ENCODE measurements at places on chromosomes 16 and 17.

DNA sequence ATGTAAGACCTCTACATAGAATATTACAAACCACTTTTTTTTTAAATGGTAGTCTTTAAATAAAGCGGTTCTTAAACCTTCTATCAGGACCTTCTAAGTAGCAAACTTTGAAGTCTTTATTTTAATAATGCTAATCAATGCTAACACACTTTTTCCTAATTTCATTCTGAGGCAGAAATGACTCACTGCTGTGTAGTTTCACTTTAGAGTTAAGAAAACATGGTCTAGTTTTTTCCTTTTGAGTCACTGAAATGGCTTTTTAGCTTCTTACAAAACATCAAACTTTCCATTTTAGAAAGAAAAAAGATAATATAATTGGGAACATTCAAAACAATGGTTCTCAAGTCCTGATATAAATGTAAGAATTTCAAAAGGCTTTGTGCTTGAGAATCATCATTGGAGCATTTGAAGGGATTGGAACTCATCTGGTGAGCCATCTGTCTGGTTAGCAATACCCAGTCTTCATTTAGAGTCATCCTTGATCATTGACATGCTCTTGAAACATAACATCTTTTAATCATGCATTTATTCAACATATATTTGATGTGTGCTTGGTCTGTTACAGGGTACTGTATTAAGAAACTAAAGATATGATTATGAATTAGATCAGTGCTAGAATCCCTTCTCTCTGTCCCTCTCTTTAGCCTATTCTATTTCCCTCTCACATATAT, 258.3 kb upstream of the MON1B start:
- no peak for DNase-seq

DNA sequence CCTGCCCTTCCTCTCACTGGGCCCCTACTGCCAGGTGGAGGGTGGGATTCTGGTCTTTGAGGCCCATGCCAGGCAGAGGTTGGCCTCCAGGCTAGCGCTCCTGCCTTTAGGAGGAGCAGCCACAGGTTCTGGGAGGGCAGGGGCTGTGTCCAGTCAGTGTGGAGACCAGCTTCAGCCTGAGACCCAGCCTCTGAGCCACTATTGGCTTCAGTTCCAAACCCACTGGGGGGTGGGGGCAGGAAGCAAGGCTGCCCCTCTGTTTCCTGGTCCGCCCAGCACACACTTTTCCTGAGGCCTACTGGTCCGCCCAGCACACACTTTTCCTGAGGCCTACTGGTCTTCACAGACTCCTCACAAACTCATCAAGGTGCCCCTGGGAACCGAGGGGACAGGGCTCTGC, 16.4 kb downstream of the SLC5A10 start:
- DNase-seq: no peak

DNA sequence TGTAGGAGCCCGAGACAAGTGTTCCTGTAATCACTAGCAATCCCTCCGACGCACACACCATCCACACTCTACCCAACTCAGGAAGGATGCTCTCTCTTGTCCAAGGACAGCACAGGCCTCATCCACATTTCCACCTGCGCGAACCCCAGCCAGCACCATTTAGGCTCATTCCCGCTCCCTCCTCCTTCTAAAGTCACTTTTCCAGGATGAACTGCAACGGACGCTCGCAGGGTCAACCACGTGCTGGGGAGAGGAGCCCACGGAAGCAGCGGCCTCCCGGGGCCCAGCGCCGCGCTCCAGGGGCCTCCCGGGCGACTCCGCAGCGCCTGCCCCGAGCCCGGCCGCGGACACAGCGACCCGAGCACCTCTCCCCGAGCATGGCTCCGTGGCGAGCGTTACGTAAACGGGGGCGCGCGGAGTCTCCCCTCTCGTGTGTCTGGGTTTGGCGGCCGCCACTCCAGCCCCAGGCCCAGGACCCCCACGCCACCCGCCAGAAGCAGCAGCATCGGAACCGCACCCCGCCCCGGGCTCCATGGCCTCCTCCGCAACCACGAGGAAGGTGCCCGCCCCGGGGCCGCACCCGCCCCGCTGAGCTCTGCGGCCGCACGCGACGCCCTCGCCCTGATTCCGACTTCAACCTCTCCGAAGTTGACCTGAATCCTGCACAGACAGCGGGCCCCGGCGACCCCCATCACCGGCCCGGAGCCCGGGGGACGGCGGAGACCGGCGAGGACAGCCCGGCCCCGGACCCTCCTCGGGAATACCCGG, 668 bp downstream of the USP36 start:
- DNase-seq: peak; percentile 2

- DNase-seq: no peak
Measured at GRCh38 chr17:36740157-36740556, 138.8 kb downstream of the MRM1 start.

DNA sequence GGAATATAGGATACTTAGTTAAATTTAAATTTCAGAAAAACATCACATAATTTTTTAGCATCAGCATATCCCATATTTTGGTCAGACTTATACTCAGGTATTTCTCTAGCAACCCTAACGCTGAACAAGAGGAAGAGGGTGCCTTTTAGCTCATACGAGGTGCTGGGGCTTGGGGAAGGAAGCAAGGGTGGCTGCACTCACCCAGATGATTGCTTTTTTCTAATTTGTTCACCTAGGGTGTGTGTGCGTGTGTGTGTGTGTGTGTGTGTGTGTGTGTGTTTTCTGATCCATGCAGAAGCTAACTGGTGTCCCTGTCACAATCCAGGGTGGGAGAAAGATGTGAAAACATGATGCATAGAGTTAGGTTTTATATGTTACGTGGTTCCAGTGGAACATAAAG, 81.2 kb downstream of the WNT3 start:
- no peak for DNase-seq

DNA sequence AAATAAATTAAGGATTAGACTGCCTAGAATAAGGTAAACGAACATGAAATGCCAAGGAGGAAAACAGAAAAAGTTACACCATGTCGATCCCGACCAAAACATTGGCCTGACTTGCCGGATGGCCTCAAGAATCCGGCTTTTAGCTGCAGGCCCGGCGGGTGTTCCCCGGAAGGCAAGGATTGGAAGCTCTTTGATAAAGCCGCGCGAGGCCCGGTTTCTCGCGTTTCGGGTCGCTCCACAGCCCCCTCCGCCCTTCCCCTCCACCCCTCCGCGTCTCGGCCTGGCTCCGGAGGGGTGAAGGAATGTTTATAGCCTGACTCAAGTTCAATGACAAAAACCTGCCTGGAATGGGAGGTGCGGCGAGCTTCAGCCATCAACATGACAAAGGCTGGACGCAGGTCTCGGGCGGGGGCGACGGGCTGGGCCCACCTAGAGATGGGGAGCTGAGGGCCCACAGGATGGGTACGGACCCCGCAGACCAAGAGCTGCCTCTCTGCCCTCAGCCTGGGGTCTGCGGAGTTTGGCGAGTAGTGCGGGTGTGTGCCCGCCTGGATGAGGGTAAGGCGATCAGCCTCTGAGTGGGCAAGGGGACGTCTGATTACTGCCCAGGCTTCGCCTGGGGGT, 2.6 kb downstream of the PRAC1 start:
- no peak for DNase-seq

GRCh38 chr16:7304958-7305357, 27.7 kb upstream of the RBFOX1 start:
- DNase-seq: no peak

GRCh38 chr16:22787466-22788192, 26.3 kb upstream of the HS3ST2 start:
- DNase-seq: peak; percentile 66

GRCh38 chr17:17575360-17576251, 15.9 kb downstream of the PEMT start:
- no peak for DNase-seq

GRCh38 chr16:11099672-11100205, 155.4 kb downstream of the CLEC16A start:
- no peak for DNase-seq

DNA sequence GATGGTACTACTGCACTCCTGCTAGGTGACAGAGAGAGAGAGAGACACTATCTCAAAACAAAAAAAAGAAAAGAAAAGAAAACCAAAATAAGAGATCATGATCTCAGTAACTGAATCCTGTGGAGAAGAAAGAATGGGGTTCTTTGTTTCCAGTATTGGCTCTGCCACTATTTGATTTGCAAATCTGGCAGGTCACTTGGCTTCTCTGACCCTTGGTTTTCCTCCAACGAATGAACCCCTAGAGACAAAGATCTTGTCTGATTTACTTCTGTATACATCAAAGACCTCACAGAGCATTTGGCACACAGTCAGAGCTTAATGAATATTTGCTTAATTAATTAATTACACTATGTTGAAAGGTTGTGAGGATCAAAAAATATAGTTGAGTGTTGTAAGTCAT, 47.9 kb upstream of the NLK start:
- no peak for DNase-seq

- DNase-seq: no peak
Measured at GRCh38 chr16:84366208-84366607, 2.1 kb upstream of the ATP2C2 start.

DNA sequence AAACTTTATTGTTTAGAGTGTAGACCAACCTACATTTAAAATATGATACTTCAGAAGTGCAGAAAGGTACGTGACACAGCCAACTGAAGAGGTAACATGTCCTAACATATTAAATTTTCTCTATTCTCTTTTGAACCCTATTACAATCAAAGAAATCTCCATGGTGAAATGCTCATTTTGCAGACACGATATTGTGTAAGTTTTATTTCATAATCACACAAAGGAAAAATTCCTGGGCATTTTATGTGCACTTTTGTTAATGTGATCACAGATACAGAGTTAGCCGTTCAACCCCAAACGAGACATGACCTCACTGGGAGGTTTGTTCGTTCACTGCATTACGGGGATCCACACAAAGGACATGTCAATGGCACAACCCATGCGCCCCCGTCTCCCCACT, 21.8 kb downstream of the KCNJ16 start:
- no peak for DNase-seq

- no peak for DNase-seq
Measured at GRCh38 chr17:1232786-1233185, 37.5 kb upstream of the BHLHA9 start.

- DNase-seq: no peak
Measured at GRCh38 chr16:13289515-13289914, 388.1 kb downstream of the SHISA9 start.

DNA sequence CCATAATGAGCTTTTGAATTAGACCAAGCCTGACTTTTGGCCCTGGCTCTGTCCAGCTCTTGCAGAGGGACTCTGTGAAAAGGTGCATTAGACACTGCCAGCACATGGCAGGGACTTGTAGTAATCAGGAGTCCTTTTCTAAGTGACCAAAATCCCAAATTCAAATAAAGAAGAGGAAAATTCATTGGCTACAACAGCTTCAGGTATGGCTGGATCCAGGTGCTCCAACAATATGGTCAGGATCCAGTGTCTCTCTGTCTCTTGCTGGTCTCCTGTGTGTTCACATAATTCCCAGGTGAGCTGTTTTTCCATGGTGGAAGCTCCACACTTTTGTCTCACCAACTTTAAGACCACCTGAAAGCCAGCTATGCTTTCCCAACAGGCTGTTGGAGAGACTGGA, 358.8 kb upstream of the TNRC6C start:
- no peak for DNase-seq

GRCh38 chr17:76755285-76755684, 17.4 kb downstream of the MFSD11 start:
- no peak for DNase-seq

DNA sequence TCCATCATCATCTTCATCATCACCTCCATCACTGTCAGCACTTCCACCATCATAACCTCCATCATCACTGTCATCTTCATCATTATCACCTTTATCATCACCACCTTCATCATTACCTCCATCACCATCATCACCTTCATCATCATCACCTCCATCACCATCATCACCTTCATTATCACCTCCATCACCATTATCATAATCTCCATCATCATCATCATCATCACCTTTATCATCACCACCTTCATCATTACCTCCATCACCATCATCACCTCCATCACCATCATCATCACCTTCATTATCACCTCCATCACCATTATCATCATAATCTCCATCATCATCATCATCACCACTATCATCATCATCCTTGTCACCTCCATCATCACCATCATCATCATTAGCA, 309.7 kb downstream of the HAPSTR1 start:
- no peak for DNase-seq

- DNase-seq: no peak
Measured at GRCh38 chr17:38885728-38886642, 16.1 kb downstream of the LASP1 start.

DNA sequence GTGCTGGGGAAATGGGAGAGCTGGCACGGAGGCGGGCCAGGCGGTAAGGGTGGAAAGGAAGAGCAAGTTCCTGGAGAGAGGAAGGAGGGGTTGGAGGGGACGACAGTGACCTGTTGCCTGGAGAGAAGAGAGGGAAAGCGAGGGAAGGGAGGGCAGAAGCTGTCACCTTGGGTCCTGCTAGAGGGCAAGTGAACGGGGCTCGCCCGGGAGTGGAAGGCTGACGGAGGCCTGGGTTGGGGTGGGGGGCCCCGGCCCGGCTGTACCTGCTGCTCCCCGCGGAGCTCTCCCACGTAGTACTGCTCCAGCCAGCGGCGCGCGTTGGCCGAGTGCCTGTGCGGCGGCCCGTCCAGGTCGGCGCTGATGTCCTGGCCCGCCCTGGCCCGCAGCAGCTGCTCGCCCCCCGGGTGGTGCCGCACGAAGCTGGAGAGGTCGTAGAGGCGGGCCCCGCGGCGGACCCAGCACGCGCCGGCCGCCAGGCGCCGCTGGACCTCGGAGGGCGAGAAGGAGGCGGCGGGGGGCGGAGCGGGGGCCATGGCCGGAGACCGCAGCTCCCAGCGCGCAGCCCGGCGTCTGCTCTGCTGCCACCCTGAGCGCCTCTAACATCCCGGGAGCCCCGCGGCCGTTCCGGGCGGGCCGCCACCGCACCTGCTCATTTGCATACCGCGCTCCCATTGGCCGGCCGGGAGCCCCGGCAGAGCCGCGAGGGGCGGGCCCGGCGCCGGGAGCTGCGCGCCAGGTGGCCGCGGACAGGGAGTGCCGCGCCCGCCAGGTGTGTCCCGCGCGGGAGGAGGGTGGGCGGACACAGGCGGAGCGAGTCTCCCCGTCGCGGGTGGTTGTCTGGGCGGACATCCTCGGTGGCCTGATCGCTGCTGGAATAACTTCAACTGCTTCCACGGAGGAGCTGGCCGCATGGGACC, at the start of gene FA2H:
TSS of gene FA2H (minus strand) at position 598 of the 917 bp plus-strand sequence. CDS start at position 533, 65 bp downstream.
- no peak for DNase-seq

- DNase-seq: peak; percentile 73
Measured at GRCh38 chr16:85381738-85382592, 231.2 kb upstream of the GSE1 start.

GRCh38 chr17:17934806-17935205, 37.4 kb downstream of the TOM1L2 start:
- no peak for DNase-seq

DNA sequence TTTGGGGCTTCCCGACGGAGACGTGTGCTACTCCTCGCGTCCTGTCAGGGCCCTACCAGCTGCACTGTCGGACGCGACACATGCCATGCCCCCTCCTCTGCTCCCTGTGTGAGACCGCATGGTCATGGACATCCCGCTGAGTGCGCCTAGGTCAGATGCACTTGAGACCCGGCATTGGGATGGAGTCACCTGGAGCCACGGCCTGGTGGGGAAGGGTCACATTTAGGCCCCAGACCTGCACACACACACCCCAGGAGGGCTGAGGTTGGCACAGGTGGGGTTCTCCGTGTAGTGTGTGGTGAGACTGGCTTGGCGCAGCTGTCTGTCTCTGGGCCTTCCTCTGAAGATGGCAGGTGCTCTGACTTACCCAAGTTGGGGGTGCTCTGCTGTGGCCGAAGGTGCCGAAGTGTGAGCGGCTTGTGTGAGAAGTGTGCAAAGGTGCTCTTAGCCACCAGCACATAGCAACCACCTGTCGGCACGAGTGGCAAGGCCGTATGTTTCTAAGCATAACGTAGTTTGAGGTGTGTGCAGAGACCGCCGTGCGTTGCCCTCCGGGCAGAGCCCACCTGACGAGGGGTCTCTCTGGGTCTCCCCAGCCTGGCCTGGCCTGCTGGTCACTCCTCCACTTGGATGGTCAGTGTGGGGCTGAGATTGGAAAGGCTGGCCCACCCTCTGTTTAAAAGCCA, 108.6 kb downstream of the BANP start:
- DNase-seq: no peak

All from GF-D8 (cell line).